ENCODE measurements at places on chromosomes 1 and 21. TPM values are rescaled to one million over a fixed set of nuclear protein-coding genes. Genes with fewer than 3 reads are reported as not detected.

Gene TRAF5
- 33.7 TPM for total RNA-seq

Gene EPHA10
- 0.04 TPM for total RNA-seq

DNA sequence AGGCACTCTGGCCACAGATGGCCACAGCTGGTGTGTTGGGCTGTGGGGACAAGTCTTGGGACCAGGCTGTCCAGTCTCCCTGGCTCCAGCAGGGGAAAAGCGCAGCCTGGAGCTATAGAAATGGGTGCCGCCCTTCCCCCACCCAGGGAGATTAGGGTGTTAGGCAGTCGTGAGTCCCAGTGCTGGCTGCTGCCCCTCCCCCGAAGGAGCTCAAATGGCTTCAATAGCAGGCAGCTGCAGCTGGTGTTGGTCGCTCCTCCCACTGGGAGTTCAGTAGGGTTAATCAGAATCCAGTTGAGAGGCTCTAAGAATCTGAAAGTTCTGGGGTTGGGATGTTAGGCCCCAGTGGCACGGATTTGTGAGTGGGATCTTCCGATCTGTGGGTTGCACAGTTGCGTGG lies 595.6 kb upstream of the PKN2 start:
- DNase-seq = no peak

Gene APOBEC4
- total RNA-seq = not detected

- DNase-seq = no peak
These were observed 501.3 kb downstream of the OMA1 start for GRCh38 chr1:58045094-58045705.

Gene DRAXIN
- total RNA-seq = 0.11 TPM

GRCh38 chr21:41953249-41953830 lies 478 bp downstream of the C2CD2 start:
- no peak for DNase-seq

Measured in CD8-positive, alpha-beta memory T cell (primary cell).